ENCODE measurements at places on chromosomes 7 and 10. TPM values are rescaled to one million over a fixed set of nuclear protein-coding genes. Genes with fewer than 3 reads are reported as not detected.

PDE1C gene
- polyA plus RNA-seq: 4.6 TPM

GRCh38 chr7:106793015-106793975 lies 71.8 kb upstream of the PIK3CG start:
- no peaks in the 10 kb centered on the region for H3K27me3 ChIP-seq
- H3K4me3 ChIP-seq: no peak overlapping the region
- DNase-seq: peak; percentile 50

DNA sequence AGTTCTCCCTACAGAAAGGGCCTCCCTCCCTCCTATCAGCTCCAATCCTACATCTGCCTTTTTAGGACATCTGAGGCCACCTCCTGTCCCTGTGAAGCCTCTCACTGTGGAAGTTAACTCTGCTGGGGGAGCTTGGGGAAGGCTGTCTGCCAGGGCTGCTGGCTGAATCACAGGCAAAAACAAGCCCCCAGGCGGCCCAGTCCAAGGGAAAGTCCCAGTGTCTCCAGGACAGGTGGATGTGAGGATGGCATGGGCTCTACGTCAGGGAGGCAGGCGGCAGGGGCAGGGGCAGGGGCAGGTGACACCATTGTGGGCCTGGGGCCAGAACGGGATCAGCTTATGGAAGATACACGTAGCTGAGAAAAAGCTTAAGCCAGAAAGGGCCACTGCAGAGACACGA lies 240.2 kb downstream of the MAD1L1 start:
- DNase-seq: no peak
- H3K27ac ChIP-seq: no peak overlapping the region
- H3K36me3 ChIP-seq: no peaks in the 10 kb centered on the region

- H3K27ac ChIP-seq: no peak overlapping the region
- no peaks in the 10 kb centered on the region for H3K27me3 ChIP-seq
- DNase-seq: no peak
- no peaks in the 10 kb centered on the region for H3K36me3 ChIP-seq
- H3K4me1 ChIP-seq: peaks cover 23% of the 10 kb centered on the region
Measured at GRCh38 chr10:77188521-77188920, 449.1 kb downstream of the KCNMA1 start.

MINDY3 gene
- 9.5 TPM for polyA plus RNA-seq

SPDYE2B gene
- polyA plus RNA-seq: not detected

DNA sequence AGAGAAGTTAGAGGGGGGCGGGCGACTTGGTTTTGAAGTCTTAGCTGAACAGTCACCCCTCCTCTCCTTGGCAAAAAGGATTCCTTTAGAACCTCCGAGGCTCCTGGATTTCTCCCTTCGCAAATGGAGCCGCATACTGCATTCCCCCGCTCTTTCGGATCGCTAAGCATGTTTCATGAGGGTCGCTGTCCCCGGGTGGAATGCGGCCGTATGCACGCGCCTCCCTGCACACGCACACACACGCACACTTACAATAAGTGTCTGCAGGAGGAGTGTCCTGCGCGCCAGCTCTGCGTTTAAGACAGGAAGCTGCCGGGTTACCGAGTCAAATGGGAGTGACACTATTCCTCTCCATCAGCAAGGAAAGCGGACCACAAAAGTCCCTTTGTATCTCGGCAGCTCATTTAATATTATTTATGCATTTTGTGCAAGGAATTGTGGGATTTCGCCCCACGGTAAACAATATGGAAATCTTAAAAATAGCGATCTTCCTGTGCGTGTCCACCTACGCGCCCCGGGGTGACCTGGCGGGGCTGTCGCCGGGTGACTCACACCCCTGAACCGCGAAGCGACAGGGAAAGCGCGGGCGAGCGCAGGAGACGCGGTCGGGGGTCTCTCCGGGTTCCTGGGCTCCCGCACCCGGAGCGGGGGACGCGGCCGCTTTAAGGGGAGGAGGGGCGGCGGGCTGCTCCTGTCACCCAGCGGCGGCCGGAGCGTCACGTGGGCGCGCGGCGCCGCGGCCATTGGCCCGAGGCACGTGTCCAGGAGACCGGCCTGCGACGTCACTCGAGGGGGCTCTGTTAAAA lies 988 bp upstream of the EN2 start:
- no peaks in the 10 kb centered on the region for H3K36me3 ChIP-seq
- H3K4me1 ChIP-seq: peaks cover 8% of the 10 kb centered on the region
- H3K27me3 ChIP-seq: peaks cover 96% of the 10 kb centered on the region
